Fibroblast of villous mesenchyme (primary cell): ENCODE measurements at places on chromosomes 1 and 21. TPM values are rescaled to one million over a fixed set of nuclear protein-coding genes. Genes with fewer than 3 reads are reported as not detected.

DNA sequence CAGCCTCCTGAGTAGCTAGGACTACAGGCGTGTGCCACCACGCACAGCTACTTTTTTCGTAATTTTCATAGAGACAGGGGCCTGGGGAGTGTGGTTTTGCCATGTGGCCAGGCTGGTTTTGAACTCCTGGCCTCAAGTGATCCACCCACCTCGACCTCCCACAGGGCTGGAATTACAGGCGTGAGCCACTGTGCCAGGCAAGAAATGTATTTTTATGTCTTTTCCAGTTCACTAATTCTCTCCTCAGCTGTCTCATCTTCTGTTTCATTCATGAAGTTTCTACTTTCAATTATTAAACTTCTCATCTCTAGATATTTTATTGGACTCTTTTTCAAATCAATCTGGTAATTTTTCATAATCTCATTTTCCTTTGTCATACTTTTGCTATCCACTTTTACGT is 72.1 kb upstream of the DISP3 start:
- no peak for DNase-seq

IQGAP3 gene
- total RNA-seq, result 20.9 and 24.2 TPM in 2 replicates

DNA sequence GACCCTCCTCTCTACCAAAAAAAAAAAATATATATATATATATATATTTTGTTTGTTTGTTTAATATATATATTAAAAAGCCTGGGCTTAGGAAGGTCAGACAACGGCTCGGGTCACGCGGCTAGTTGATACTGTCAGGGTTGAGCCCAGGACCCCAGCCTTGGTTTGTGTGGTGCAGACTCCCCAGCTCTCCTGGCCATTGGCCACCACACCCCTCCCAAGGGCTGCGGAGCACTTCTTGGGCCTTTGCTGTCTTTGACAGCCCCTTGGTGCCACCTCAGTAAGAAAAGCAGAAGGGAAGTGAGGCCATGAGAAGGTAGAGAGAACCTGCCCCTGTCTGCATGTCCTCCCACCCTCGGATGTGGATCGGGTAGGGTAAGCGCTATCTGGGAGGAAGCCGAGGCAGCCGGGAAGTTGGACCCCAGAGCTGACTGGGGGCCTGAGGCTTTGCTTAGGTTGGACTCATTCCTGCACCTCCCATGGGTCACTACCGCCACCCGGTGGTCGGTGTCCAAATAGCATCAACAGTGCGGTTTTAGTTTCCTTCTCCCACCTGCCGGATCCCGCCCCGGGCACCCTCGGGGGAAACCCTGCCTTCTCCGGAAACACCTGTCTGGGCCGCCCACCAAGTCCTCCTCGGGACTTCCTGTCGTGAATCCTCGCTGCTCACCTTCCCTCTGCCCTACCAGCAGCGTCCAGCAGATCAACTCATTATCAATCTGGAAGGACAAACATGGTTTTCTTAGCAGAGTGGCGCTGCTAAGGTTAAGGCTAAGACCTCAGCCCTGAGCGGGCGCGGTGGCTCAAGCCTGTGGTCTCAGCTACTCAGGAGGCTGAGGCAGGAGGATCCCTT is 29.8 kb upstream of the GNPAT start:
- DNase-seq, result peak; percentile 60

- peak; percentile 42 for DNase-seq
Observed at GRCh38 chr1:216293683-216294082, 129.6 kb downstream of the USH2A start.

DNA sequence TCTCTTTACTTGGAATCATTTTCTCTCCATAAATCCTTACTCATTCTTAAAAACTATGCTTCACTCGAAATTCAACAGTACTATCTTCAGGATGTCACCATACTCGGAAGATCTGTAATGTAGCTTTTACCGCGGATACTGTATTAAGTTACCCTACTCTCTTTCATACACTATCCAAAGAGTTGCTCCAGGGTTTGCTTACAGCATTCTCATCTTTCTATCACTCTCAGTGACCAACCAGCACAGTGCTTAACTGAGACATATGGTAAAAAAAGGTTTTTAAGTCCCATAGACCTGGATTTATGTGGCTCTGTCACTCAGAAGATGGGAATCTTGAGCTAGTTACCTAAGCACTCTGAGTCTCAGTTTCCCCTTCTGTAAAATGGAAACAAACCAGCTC is 15.8 kb downstream of the GTF2B start:
- DNase-seq, result no peak

INAVA gene
- total RNA-seq, result 0.32 TPM in 1 of 2 replicates, not detected in the other

DNA sequence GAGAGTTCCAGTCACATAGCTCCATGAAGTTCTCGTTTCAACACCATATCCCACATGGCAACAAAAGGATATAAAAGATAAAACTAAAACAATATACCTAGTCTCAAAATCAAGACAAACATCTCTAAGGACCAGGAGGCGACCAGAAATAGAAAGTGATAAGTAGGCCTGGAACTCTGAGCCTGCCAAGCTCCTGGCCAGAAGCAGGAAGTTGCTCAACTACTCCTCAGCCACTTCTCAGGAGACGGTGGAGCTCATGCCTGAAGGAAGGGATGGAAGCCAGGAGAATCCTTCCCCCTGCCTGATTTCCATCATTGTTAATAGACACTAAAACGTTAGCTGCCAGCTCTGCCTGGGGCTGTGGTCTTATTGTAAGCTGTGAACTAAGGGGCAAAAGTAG is 94.7 kb downstream of the DISP1 start:
- peak; percentile 68 for DNase-seq

- DNase-seq, result no peak
Observed at GRCh38 chr1:36440646-36441045, 9.6 kb downstream of the OSCP1 start.

LMOD1 gene
- 44.1 and 50.1 TPM in 2 replicates for total RNA-seq

DNA sequence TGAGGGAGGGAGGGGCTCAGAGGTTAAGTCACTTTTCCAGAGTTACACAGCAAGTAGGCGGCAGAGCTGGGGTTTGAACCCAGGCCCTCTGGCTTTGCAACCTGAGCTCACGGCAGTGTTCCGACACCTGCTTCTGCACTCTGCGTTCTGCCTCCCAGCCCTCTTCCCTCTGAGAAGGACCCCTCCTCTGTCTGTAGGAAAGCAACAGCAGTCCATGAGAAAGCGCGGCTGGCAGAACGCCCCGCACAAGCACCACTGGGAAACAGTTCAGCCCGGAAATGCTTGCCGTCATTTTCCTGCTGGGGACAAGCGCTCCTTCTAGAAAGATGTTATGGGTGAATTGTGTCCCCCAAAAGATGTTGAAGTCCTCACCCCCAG is 241.1 kb downstream of the NPHP4 start:
- DNase-seq, result no peak

DNA sequence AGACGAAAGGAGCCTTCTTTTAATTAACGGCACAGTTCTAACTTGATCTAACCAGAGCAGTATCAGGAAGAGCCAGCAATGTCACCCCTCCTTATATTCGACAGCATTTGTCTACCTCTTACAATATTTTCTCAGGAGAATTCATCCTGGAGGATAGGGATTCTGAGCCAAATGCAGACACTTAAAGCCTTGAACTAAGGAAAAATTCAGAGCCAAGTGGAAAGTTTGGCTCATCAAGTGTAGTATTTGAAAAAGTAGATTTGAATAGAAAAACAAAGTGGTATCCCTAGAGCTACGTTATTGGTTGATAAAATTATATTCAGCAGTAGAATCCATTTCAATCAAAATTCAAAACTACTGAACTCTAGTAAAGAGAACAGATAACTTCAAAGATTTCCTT is 732.0 kb upstream of the ADGRL2 start:
- DNase-seq, result no peak

DNA sequence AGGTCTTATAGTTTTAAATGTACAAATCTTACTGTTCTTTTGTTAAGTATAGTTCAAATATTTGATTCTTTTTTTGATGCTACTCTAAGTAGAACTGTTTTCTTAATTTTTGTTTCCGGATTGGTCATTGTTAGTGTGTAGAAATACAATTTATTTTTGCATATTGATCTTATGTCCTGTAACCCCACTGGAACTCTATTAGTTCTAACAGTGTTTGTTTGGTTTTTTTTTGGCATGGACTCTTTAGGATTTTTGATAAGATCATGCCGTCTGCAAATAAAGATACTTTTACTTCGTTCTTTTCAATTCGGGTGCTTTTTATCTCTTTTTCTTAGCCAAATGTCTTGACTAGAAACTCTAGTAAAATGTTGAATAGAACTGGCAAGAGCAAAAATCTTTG is 26.5 kb downstream of the GDAP2 start:
- DNase-seq, result no peak

DNA sequence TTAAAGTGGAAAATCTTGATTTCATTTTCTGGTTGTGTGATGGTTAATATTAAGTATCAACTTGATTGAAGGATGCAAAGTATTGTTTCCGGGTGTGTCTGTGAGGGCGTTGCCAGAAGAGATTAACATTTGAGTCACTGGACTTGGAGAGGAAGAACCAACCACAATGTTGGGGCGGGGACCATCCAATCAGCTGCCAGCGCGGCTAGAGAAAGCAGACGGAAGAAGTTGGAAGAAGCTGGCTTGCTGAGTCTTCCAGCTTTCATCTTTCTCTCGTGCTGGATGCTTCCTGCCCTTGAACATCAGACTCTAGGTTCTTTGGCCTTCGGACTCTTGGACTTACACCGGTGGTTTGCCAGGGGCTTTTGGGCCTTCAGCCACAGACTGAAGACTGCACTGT is 832.6 kb upstream of the TMPRSS15 start:
- DNase-seq, result no peak

DNA sequence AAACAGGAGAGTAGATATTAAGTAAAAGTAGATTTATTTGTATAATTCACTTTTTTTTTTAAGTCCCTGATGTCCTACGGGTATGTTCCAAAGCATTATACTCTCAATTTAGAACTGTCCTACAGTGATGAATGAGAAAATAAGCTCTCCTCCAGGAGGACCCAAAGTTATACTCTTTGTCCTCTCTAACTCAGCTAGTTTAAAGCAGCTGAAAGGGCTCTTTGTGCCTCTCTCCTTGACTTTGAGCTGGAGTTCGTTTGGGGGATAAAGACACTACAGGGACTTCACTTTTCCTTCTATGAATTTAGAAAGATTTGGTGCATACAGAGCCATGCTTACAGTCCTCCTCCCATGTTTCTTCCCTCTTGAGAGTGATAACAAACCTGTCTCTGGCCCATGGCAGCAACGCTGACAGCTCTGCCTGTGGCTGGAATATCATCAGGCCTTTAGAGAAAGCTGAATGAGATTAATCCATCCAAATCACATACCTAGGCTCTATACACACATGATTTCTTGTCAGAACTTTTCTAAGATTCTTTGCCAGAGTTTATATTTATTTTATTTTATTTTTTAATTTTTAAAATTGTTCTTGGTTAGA is 134.3 kb downstream of the PIK3R3 start:
- no peak for DNase-seq

- DNase-seq, result no peak
Observed at GRCh38 chr1:80645621-80646020, 1155.1 kb upstream of the ADGRL2 start.

DNA sequence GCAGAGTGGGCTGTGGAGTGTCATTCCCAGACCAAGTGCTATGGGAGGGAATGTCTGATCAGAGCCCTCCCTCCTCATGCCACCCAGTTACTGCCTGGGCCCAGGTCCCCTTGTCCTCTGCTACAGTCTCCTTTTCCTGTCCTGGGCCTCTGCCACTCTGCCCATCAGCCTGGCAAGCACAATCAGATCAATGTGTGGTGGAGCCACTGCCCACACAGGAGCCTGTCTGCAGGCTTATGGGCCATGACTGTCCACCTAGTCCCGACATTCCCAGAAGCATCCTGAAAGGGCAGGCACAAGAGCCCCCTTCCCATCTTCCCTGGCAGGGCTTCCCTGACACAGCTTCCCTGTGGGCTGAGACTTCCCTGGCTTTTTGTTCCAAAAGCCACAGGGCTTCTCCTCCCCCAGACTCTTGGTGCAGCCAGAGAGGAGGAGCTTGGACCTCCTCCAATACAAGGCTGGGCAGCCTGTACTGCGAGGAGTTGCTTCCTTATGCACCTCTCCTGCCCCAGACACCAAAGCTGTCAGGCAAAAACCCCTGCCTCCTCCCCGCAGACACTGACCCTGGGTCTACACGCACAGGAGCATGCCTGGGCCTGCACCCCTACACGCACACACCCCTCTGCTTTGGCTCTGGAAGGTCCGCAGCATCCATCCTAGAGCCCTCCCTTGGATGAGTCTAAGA is 29.2 kb upstream of the CNTN2 start:
- no peak for DNase-seq

GRCh38 chr1:52435211-52435610 is 30.8 kb downstream of the PRPF38A start:
- DNase-seq, result no peak

ADAM30 gene
- under 0.01 TPM in 1 of 2 replicates, not detected in the other for total RNA-seq

DNA sequence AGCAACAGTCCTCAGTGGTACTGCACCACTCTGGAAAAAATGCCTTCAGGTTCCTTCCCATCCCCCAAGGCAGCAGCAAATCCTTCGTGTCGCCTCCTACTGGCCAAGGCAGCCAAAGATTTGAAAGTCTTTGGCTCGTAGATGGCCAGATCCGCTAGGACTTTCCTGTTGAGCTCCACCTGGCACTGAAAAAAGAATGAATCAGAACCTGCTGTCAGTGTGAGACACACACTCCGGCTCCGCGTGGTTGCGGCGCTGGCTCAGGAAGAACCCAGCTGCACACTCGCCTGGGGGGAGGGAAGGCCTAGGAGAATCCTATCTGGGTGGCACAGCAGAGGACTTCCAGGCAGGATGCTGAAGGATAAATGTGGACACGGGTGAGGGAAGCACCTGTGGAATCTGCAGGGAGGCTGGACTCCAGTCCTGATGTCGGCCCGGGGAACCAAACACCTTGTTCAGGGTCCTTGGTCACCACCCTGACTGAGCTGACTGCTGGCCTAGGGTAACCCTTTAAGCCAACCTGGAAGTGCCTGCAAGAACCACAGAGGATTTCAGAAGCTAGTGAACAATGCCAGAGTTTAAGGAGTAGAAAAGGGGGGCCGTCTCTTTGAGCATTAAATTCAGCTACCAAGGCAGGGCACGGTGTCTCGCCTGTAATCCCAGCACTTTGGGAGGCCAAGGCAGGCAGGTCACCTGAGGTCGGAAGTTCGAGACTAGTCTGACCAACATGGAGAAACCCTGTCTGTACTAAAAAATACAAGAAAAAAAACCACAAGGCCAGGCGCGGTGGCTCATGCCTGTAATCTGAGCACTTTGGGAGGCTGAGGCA is 3.2 kb upstream of the CCNL2 start:
- peak; percentile 46 for DNase-seq

GRCh38 chr21:35316933-35317332 is 267.8 kb upstream of the RUNX1 start:
- DNase-seq, result peak; percentile 93

KCND3 gene
- 1.3 and 1.7 TPM in 2 replicates for total RNA-seq

LRRC40 gene
- 20.9 and 27.6 TPM in 2 replicates for total RNA-seq

GUCA2A gene
- not detected in 2 replicates for total RNA-seq

C2CD2 gene
- total RNA-seq, result 22.2 and 25.0 TPM in 2 replicates
